ENCODE measurements at places on chromosomes 11 and 22.

GRCh38 chr11:11988681-11989261 lies 19.7 kb downstream of the DKK3 start:
- DNase-seq, result no peak

- no peak for DNase-seq
Observed at GRCh38 chr11:128609785-128610184, 22.4 kb upstream of the ETS1 start.

DNA sequence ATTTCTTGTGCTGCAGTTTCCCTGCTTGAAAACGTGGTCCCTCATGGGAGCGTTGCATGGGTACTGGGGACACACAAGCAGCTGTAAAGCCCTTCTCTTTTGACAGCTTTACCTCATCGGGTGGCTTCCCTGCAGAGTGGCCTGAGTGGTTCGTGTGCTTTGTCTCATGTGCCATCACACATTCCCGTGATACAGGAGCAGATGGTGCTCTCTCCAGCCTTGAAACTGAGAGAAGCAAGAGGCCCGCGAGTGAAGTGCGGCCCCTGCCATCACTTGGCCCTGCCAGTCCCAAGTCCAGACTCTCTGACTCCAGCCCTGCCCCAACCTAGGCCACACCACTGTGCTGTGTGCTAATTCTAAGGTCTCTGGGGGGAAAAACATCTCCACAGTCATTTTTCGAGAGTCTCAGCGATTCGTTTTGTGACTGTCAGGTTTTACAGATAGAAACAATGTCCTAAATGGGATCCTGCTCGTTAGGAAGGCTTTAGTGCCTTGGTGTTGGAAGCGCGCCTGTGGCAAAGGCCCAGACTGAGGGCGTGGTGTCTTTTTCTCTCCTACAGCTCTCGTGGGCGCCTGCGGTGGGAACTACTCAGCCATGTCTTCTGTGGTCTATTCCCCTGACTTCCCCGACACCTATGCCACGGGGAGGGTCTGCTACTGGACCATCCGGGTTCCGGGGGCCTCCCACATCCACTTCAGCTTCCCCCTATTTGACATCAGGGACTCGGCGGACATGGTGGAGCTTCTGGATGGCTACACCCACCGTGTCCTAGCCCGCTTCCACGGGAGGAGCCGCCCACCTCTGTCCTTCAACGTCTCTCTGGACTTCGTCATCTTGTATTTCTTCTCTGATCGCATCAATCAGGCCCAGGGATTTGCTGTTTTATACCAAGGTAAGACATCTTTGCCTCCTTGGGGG lies 64.2 kb downstream of the KREMEN1 start:
- DNase-seq, result no peak

GRCh38 chr11:81963018-81963417 lies 770.6 kb downstream of the FAM181B start:
- DNase-seq, result no peak

GRCh38 chr11:4086575-4087353 lies 7.8 kb upstream of the RRM1 start:
- no peak for DNase-seq

- DNase-seq, result no peak
Observed at GRCh38 chr22:45636683-45637082, 35.0 kb upstream of the ATXN10 start.

DNA sequence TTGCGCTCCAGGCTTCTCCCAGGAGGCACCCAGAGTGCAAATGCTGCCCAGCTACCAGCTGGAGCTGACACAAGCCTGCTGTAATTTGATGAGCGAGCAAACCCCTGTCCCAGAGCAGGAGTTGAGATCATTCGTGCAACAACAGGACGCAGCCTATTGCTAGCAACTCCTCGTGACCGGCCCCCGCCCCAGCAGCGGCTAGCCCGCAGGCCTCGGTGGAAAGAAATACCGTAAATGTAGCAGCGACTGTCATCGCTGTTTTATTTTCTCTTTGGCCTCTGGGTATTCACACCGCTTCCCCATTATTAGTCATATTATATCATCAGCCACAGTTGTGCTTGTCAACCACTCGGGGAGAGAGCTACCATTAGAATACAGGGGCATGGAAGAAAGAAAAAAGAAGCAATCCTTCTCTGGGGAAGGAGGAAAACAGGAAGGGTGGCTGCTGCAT lies 59.2 kb upstream of the ATXN10 start:
- DNase-seq, result no peak

DNA sequence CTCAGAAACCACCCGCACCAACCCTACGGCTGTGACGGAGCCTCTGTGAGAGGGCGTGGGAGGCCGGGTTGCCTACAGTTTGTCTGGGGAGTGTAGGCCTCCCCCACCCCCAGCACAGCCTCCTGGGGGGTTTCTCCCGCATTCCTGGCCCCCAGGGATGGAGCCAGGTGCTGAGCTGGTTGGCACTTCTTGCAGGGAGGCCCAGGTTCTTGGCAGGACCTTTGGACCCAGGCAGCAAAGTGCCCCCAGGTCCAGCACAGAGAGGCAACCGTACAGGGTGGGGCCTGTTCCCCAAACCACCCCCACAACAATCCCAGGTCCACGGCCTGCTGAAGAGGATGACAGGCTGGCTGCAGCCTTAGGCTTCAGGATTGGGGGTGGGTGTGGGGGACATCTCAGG lies 36.5 kb downstream of the MACROD1 start:
- no peak for DNase-seq

DNA sequence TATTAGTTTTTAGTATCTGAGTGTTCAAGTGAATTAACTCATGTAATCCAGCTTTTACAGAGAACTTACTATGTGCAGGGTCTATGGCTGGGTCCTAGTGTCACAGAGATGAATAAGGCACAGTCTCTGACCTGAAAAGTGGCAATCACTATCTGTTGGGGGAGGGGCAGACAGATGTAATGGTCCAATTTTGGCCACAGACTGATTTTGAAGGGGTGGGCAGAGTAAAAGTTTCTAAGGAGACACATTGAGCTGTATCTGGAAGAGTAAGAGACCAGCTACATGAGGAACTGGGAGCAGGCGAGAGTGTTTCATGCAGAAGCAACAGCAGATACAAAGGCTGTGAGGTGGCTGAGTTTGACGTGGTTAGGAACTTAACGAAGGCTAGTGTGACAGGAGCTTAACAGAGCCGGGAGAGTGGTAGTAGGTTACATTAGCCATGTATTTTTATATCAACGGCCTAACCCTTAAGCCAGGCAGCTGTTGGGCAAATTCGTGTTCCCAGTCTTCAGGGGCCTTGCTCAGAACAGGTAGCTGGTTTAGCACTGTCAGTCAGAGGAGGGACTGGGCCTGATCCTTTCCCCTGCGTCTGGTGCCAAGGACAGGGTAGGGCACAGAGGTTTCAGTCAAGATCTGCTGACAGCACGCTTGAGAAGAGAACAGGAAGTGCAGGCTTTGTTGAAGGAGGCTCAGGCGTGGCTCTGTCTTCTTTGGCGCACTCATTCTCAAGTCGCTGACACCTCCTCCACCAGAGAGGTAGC lies 1.4 kb upstream of the STIM1 start:
- peak; percentile 21 for DNase-seq

DNA sequence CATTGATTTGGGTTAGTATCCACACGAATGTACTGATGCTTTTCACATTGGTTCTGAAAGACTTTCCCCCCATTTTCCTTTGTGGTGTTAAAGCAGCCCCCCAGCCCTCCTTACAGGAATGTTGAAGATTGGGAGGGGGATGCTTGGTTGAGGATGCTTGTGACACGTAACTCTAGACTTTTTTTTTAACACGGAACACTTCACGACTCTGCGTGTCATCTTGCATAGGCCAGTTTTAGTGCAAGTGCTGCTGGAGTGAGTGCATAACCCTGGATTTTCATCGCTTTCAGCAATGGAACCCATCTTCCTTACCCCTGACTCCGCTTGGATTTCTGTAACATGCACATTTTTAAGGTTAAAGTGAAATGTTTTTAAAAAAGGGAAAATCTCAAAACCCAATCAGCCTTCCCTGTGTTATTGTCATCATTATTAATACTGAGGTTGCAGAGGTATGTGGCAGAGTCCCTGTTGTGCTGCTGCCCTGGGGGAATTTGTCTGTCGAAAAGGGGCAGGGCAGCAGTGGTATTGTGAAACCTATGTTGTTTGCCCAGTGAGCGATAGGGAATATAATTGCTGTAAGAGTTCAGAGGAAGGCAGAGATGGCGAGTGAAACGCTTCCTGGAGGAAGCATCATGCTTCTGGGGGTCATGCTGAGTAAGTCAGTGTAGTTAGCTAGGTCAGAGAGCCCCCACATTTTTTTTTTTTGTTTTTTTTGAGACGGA lies 12.1 kb downstream of the CECR2 start:
- DNase-seq, result no peak
